PC-3 (cell line): ENCODE measurements at places on chromosomes 4 and X. TPM values are rescaled to one million over a fixed set of nuclear protein-coding genes. Genes with fewer than 3 reads are reported as not detected.
A peak's percentile ranks its signal among the peaks of the same experiment; 100 is the strongest.

DNA sequence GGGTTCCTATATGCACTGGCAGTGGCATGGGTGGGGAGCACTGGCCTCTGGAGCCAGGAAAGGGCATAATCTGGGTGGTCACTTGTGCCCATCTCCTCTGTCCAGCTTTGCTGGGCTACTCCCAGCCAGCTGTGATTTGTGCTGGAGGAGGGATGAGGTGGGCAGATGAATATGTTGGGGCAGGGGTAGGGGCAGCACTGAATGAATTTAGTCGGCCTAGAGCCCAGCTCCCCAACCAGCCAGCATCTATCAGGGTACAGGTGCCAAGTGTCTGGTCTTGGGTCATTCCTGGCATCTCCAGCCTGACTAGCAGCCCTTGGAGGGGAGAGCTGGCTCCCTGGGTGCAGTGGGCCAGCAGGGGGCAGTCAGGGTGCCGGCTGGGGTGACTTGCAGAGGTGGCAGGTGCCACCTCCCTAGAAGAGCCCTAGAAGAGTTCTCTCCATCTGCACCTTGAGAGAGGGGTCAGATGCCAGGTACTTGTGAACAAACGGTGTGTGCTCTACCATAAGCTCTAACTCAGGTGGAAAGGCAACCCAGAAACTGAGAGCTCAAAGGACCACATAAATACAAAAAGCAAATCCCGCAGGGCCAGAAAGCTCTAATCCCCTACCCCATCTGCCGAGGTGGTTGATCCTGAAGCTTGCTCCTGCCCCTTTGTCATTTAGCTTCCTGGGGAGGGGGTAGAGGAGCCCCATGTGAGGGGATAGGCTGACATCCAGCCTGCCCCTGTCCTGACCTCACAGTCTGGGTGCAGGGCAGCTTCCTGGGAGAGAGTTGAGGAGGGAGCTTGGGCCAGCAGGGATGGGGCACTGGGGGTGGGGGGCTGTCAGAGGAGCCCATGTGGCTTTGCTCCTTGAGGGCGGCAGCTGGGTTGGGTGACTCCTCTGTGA lies 2.2 kb downstream of the SORCS2 start:
- no peaks in the 10 kb centered on the region for H3K36me3 ChIP-seq
- H3K4me3 ChIP-seq: peak overlapping the region; percentile 74
- H3K27me3 ChIP-seq: no peaks in the 10 kb centered on the region
- H3K27ac ChIP-seq: peak overlapping the region; percentile 32

DNA sequence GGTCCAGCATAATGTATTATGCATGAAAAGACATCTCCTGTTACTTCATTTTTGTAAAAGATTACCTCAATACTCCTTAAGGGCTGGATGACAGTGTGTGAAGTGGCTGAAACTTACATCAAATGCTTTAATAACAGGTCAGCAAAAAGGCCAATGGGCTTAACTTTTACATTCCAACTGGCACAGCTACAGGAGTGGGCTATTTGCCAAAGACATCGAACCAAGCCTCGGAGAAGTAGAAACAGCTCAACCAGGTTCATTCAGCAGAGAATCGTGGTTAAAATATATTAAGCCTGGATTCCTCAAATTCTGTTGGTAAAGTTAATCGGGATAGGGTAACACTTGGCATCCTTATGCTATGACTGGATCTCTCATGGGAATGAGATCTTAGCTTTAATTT lies 639.7 kb downstream of the TRIML1 start:
- no peaks in the 10 kb centered on the region for H3K27me3 ChIP-seq
- no peak overlapping the region for H3K27ac ChIP-seq
- H3K36me3 ChIP-seq: no peaks in the 10 kb centered on the region
- H3K4me1 ChIP-seq: no peaks in the 10 kb centered on the region
- DNase-seq: no peak

DKK2 gene
- not detected in 2 replicates for total RNA-seq

DNA sequence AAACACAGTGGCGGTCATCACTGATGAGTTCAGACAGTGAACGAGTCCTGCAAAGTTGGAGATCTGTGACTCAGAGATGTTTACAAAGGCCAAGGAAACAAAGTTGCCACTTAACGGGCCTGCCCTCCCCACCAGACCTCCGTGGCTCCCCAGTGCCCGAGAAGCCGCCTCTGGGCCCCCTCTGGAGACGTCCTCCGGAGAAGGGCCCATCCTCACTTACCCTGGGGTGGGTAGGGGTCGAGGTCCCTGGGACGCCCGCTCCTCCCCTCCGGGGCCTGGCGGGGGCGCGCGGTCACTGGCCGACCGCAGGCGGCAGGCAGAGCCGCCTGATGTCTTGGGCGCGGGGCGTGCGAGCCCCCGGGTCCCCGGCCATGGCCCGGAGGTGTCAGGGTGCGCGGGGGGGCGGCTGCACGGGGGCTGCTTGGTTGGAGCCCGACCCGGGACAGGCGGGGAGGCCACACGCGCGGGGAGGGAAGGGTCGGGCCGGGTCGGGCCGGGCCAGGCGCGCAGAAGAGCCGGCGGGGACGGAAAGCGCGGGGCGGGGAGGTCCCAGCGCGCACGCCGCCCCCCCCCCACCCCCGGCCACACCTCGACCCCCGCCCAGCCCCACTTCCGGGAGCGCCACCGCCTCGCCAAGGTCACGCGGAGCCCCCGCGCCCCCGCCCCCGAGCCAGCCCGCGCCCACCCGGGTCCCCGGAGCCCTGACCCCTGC lies 529 bp downstream of the DHRSX start:
- peaks cover 8% of the 10 kb centered on the region; the same call in 1 of the 2 replicates for H3K4me1 ChIP-seq
- no peaks in the 10 kb centered on the region for H3K27me3 ChIP-seq
- peak; percentile 52 for DNase-seq
- no peaks in the 10 kb centered on the region for H3K36me3 ChIP-seq
- H3K27ac ChIP-seq: no peak overlapping the region
- H3K4me3 ChIP-seq: peak overlapping the region; percentile 81

GRCh38 chr4:148092316-148093014 lies 349.7 kb downstream of the NR3C2 start:
- DNase-seq: no peak
- H3K27ac ChIP-seq: no peak overlapping the region
- H3K4me1 ChIP-seq: no peaks in the 10 kb centered on the region
- no peaks in the 10 kb centered on the region for H3K36me3 ChIP-seq
- no peak overlapping the region for H3K4me3 ChIP-seq
- H3K27me3 ChIP-seq: no peaks in the 10 kb centered on the region
